Activated gamma-delta T cell (primary cell): ENCODE measurements at places on chromosomes 1 and 21.

DNA sequence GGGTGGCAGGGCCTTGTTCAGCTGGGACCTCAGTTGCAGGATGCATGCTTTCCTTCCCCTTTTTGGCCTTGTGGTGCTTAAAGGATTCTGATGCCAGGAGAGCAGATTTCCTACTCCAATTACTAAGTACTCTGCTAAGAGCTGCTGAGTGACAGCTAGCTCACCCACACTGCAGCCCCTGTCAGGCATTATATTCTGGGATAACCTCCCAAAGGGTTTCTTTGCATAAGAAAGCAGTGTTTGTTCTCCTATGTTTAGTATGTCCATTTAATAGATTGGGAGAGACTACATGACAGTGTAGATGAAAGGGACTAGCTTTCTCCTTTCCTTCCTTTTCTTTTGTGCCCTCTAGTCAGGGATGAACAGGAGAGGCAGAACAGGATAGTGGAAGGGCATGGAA is 100.7 kb downstream of the FAM78B start:
- no peak for DNase-seq

DNA sequence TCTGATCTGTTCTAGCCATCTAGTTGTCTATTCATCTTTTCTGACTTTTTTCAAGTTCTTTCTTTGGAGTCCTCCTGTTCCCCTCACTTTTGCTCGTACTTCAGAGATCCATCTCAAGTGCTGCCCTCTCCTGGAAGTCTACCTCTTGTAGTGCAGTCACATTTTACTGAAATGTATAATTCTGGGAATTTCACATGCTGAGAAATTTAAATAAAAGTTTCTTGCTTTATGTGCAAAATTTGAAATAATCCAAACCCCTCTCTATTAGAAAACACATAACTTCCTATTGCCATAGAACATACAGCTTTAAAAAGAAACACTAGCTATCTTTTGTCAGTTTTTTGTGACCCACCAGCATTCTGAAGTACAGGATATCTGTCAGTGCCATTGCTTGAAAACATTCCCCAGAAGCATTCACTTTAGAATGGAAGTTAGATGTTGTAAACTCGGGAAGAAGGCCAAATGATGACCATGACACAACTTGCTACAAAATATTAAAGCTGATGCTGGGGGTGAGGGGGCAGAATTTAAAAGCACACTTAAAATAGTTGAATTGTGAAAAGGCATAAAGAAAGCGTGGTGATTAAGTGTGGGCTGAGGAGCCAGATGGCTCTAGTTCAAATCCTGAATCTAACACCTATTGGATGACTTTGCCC is 22.0 kb downstream of the RLF start:
- DNase-seq, result no peak

- DNase-seq, result no peak
Measured at GRCh38 chr1:46558141-46558963, 6.9 kb upstream of the KNCN start.

DNA sequence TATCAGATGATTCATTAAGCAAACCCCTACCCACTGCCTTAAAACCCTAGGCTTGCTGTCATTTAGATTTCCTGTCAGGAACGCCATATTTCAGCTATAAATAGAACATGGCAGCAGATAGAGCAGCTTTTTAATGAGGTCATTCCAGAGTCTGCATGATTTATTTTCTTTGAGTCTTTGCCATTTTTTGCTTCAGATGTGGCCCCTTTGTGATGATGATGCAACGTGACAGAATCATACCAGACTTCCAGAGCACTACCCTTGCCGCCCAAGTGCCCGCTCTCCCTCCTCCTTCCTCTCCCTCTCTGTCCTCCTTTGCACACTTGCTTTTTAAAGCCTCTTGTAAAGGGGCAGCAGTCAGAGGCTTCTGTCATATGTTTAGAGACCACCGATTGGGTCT is 55.5 kb upstream of the TRIM67 start:
- no peak for DNase-seq

DNA sequence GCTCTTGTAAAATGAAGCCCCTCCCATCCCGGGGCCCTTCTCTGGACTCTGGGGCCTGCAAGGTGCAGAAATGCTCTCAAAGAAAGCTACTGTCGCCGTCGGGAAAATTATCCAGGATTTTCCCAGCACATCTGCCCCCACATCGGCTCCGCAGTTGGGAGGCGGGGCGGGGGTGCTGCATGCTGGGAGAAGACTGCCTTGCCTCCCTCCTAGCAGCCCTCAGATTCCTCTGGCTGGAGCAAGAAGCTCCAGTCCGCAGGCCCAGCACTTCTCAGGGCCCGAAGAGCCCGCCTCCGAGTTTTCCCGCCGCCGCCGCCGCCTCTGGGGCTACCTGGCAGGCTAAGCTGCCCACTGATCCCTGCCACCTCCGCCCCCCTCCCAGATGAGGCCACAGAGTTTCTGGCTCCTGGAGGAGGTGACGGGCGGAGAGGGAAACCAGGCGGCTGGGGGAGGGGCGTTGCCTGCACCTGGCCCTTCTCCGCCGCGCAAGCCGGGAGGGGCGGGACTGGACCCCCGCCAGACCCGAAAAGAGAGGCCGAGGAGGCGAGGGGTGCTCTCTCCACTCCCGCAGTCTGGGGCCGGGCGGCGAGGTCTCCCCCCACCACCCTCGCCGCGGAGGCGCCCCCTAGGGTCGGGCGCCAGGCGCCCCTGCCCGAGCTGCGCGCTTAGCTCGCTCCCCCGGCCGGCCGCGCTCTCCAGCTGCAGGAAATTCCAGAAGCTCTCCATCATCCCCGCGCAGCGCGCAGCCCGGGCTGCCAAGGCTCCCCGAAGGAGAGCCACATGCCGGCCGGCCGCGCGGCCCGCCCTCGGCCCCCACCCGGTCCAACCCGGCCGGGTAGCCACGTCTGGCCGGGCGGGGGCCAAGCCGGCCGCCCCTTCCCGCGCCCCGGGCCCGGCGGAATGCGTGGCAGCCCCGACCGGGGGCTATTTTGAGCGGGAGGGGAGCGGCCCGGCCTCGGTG is 28.8 kb downstream of the AHDC1 start:
- no peak for DNase-seq

DNA sequence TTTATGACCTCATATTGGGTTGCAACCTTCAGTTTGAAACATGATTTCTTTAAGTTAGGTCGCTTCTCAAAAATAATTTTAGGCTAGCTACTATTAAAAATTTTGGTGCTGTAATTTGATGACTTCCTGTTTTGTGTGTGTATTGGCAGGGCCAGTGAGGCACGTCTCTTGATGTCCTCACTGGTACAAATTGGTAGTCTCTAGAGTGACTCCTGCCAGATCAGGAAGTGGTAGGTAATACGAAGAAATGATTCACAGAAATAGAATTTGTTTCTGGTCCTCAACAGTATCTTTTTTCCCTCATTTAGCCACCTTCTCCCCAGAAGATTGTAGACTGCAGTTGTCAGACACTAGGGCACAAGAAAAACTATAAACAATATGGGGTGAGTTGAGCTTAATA is 120.9 kb upstream of the KIAA1614 start:
- DNase-seq, result no peak

GRCh38 chr1:100422065-100422464 is 69.8 kb downstream of the CDC14A start:
- no peak for DNase-seq

DNA sequence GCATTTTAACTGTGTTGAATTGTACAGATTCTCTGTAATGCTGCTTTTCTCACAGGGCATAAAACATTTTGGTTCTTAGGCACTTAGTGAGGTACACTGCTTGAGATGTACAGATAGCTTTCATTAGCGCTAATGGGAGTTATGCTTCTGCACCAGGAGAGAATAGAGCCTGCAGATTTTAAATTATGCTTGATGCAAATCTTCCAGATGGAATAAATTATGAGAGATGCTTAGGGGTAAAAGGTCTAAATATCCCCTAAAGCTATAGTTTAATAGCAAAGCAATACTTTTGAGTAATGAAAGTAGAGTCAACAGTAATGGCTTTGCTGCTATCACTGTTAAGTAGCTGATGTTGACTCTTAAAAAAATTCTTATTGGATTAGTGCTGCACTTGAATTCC is 248.9 kb downstream of the S1PR1 start:
- DNase-seq, result no peak
